ENCODE measurements at places on chromosomes 1 and 21.
A peak's percentile ranks its signal among the peaks of the same experiment; 100 is the strongest.

DNA sequence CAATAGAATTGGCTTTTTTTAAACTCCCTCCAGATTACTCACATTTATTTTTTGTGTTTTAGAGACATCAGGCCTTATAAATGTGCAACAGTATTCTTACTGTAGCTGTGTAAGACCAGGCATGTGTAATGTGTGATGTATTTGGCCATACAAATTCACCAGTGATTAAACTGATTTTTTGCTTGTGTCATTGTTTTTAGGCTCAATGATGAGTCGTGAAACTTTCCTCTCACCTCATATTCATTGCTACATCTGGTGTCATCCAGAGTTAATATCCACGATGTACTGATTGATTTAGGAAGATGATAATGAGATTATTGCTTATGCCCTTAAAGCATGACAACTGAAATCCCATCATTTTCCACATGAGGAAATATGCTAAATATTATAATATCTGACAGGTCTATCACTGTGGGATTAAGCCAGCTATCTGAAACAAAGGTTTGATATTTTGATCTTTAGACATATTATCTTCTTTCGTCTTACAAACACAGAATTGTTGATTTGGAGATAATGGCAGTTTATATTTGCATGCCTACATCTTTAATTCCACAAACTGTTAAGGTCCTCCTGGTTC, 487.9 kb downstream of the PTBP2 start:
- no peak for DNase-seq

DNA sequence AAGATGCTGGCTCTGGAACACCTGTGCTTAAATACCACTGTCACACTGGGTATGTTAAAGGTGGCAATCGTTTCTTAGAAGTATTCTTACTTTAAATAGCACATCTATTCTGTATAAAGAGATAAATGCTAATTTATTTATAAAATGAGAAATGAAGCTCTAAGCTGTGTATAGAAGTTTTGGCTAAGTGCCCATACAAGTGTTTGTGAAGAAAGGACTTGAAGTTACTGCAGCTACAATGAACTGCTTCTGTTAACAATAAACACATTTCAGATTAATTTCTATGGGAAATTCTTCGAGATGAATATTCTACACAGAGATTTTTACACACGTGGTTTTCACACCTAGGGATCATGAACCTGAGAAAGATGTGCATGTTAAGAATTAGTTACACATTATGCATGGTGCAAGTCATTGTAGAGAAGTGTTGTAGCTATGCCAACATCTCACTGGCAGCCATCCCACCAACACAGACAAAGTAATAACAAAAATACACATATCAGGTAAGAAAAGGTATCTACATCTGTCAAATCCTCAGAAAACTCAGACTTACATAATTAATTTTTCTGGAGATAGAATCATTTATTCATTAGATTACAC, 16.2 kb downstream of the COL24A1 start:
- DNase-seq, result no peak

DNA sequence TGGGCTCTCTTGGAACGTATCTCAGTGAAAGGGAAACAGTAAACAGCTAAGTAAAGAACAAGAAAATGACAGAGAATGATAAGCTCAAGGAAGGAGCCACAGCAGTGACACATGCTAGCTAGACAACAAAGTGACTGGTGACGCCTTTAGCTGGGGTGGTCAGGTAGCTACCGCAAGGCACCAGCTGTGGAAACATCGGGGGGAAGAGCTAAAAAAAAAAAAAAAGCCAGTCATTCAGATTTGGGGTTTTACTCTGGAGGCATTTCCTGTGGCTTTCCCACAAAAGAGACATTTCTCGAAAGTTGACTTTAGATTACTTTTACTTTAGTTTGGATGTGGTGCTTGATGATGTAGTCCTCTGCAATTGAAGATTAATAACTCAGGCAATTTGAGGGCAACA, 2.1 kb downstream of the FHAD1 start:
- DNase-seq, result peak; percentile 75

- DNase-seq, result no peak
Observed at GRCh38 chr1:160570840-160571239, 8.5 kb downstream of the CD84 start.

GRCh38 chr1:119767486-119767885, 1.2 kb downstream of the HMGCS2 start:
- no peak for DNase-seq

- no peak for DNase-seq
Observed at GRCh38 chr1:214660900-214661299, 57.9 kb downstream of the CENPF start.

- DNase-seq, result no peak
Observed at GRCh38 chr1:90707363-90707710, 9.8 kb downstream of the BARHL2 start.

DNA sequence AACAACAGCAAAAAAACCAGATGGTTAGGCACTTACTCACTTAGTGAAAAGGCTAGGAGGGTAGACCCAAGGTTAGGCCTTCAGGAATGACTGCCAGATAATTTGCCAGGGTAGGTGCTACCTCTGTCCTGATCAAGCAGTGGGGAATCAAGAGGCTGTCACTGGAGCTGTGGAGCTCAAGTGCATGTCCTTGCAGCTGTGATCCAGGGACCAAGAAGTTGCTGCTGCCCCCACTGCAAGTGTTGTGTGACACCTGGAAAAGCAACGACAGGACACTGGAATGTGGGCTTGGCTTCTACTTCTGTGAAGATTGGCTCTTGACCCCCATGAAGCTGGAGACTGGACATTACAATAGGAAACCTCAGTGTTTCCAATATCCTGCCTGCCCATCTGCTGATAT, 72.1 kb downstream of the PEX14 start:
- DNase-seq, result no peak

DNA sequence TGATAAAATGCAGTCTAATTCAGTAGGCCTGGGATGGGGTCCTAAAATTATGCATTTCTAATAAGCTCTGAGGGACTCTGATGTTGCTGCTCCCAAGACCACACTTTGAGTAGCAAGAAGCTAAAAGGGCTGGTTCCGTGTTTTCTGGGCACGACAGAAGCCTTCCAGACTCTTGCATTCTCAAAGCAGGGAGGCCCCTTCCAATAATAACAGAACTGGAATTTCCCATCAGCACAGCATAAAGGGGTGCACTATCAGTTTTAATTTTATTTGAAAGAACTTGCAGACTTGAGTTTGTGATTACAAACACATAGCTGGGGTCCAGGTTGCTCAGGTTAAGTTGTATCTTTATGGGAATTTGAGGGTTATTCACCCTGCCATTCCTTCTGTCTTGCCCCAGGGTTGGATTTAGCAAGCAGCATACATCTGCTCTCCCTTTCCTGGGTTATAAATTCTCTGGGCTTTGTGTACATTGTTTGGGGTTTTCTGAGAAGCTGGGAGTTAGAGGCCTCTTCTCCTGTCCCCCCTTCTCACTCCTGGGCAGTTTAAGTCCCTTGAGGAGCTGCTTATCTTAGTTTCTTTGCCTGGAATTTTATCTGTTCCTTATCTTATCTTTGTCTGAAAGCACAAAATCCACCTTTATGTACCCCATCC, 94.2 kb upstream of the SLC2A1 start:
- no peak for DNase-seq

DNA sequence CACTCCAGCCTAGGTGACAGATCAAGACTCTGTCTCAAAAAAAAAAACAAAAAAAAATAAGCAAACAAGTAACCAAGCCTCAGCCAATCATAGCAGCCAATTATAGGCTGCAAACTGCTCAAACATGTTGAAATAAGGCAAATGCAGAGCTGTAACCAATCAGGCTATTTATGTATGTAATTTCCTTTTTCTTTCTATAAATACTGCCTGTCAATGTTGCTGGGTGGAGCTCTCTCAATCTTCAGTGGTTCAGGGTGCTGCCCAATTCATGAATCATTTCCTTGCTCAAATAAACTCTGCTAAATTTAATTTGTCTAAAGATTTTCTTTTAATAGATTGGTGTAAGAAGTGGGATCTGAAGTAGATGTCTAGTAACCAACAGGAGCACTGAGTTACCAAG, 11.6 kb upstream of the CD1D start:
- no peak for DNase-seq

GRCh38 chr21:33206771-33207281, 22.9 kb upstream of the IFNAR2 start:
- no peak for DNase-seq

- DNase-seq, result no peak
Observed at GRCh38 chr1:37629008-37629407, 5.7 kb downstream of the RSPO1 start.

GRCh38 chr1:219264561-219264960, 90.9 kb downstream of the LYPLAL1 start:
- DNase-seq, result no peak

DNA sequence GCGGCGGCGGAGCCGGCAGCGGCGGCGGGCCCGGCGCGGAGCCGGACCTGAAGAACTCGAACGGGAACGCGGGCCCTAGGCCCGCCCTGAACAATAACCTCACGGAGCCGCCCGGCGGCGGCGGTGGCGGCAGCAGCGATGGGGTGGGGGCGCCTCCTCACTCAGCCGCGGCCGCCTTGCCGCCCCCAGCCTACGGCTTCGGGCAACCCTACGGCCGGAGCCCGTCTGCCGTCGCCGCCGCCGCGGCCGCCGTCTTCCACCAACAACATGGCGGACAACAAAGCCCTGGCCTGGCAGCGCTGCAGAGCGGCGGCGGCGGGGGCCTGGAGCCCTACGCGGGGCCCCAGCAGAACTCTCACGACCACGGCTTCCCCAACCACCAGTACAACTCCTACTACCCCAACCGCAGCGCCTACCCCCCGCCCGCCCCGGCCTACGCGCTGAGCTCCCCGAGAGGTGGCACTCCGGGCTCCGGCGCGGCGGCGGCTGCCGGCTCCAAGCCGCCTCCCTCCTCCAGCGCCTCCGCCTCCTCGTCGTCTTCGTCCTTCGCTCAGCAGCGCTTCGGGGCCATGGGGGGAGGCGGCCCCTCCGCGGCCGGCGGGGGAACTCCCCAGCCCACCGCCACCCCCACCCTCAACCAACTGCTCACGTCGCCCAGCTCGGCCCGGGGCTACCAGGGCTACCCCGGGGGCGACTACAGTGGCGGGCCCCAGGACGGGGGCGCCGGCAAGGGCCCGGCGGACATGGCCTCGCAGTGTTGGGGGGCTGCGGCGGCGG, 1.0 kb downstream of the ARID1A start:
- DNase-seq, result peak; percentile 77

DNA sequence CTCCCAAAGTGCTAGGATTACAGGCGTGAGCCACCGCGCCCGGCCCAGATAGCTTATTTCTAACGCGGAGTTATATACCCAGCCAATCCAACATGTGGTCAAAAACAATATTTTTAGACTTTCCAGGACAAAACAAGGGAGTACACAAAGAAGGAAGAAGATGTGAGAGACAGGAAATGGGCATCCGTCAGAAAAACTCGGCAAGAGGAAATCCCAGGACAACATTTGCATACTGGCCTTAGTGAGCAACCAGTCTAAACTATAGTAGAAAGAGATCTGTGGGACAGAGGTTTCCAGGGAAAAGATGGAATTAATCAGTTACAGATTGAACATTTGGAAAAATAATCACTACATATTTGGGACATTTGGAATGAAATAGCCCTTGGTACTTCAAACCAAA, 11.4 kb downstream of the ARMH1 start:
- no peak for DNase-seq

- DNase-seq, result no peak
Observed at GRCh38 chr1:1761504-1762376, 16.5 kb downstream of the NADK start.

GRCh38 chr1:172002725-172003345, 161.5 kb downstream of the DNM3 start:
- no peak for DNase-seq

DNA sequence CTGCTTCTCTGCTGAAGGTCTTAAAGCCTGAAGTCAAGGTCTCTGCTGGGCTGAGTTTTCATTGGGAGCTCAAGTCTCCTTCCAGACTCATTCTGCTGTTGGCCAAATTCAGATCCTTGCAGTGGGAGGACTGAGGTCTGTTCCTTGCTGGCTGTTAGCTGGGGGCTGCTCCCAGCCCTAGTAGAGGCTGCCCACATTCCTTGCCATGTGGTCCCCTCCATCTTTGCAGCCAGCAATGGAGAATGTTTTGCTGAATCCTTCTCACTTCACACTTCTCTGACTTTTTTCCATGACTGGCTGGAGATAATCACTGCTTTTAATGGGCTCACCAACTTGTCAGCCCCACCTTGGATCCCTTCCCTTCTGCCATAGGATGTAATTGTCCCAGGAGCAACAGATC, 33.2 kb downstream of the UBASH3A start:
- DNase-seq, result no peak

GRCh38 chr1:5720484-5720883, 271.7 kb downstream of the NPHP4 start:
- no peak for DNase-seq

DNA sequence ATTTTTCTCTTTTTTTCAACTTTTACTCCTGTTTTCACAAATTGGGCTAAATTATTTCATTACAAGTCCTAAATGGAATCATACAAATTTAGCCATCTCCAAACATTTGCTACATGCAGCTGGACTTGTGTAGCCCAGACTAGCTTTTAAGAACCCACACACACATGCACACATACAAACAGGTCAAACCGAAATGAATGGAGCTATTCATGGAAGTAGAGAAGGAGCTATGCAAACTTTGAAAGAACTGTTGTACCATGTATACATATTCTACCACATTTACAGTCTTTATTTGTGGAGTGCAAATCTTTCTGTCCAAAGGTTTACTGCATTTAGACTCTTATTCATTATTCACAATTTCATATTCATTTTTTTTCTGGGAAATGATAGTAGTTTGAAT, 189.1 kb upstream of the RNPC3 start:
- no peak for DNase-seq

DNA sequence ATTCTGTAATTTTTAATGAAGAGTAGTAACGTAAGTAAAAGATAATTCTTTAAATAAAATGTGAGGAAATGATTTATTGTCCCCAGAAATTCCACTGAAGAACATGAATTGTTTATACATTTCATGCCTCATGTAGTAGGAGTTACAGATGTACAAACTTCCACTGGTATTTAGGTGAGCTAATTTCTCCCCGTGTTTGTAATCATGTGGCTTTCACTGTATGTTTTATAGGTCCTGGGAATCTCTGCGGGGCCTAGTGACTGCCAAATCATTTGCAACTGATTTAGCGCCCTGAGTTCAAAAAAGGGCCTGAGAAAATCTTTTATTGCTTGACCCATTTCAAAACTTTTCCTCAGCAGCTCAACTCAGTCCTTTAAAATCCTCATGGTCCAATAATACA, 30.5 kb upstream of the FASLG start:
- DNase-seq, result no peak

DNA sequence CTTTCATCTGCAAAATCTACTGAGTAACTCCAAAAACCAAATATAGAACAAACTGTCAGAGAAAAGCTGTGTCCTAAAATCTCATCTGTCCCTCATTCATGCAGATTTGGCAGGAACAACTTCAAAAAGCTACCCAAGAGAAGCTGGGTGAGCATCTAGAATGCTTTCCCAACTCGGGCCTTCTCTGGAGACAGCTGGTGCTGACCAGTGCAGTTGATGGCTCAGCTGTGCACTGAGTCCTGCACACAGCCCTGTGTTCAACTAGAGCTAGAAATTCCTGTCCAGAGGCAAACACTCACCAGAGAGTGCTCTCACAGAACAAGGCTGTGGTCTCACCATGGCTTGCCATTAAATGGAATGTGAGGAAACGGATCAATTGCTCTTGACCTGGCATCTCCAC, 202.8 kb downstream of the ASTN1 start:
- no peak for DNase-seq

- DNase-seq, result no peak
Observed at GRCh38 chr1:70745199-70745598, 302.4 kb downstream of the PTGER3 start.

- peak; percentile 36 for DNase-seq
Observed at GRCh38 chr1:204438628-204439027, 27.0 kb upstream of the PPP1R15B start.

GRCh38 chr1:243264717-243265116, 8.9 kb downstream of the SDCCAG8 start:
- no peak for DNase-seq

- DNase-seq, result no peak
Observed at GRCh38 chr1:115074839-115075534, 14.3 kb downstream of the TSPAN2 start.

Data from stimulated activated CD8-positive, alpha-beta memory T cell treated with anti-CD3 and anti-CD28 coated beads, Interleukin-4, amount 100 ng/mL, for 48 hours (primary cell).